ENCODE measurements at places on chromosomes 12 and 14. TPM values are rescaled to one million over a fixed set of nuclear protein-coding genes. Genes with fewer than 3 reads are reported as not detected.

Gene TSFM
- 35.7 TPM for total RNA-seq

Gene PRKAG1
- 58.2 TPM for total RNA-seq

Gene PSMB11
- not detected for total RNA-seq

Gene CCDC196
- not detected for total RNA-seq

Gene GSKIP
- 24.8 TPM for total RNA-seq

Gene GLIPR1L1
- not detected for total RNA-seq

Gene ARID2
- 45.5 TPM for total RNA-seq

Gene ANO4
- 38.0 TPM for total RNA-seq

Gene C14orf132
- 552 TPM for total RNA-seq

Gene SSTR1
- 8.2 TPM for total RNA-seq

Gene RHEBL1
- total RNA-seq: 2.3 TPM

Gene TSPAN9
- total RNA-seq: 142 TPM

Gene PRH1
- total RNA-seq: 33.3 TPM

Gene HPD
- not detected for total RNA-seq

Gene CLEC1B
- not detected for total RNA-seq

Gene SERPINA10
- not detected for total RNA-seq

Gene CDC42BPB
- total RNA-seq: 125 TPM

Gene AP1G2
- total RNA-seq: 105 TPM

Gene KLHL33
- 0.15 TPM for total RNA-seq

Gene ACOT4
- total RNA-seq: not detected

Gene SLC25A21
- 0.91 TPM for total RNA-seq

Gene VASH1
- 149 TPM for total RNA-seq

Gene ALX1
- 3.8 TPM for total RNA-seq

Gene SELPLG
- total RNA-seq: 0.34 TPM

Gene BTG1
- 72.2 TPM for total RNA-seq

Gene NANOG
- 1.3 TPM for total RNA-seq

Gene SERPINA12
- not detected for total RNA-seq

Gene NRIP2
- not detected for total RNA-seq

Gene RERGL
- total RNA-seq: 0.44 TPM

Gene GLT1D1
- total RNA-seq: 4.4 TPM

Gene FAM222A
- total RNA-seq: 18.1 TPM

Gene APOF
- total RNA-seq: not detected

Gene ITGB7
- total RNA-seq: not detected

Gene LIN7A
- 41.9 TPM for total RNA-seq

Gene ZNF10
- 29.8 TPM for total RNA-seq

Measured in glutamatergic neuron (in vitro differentiated cells).